ENCODE measurements at places on chromosomes 12 and 14.

GRCh38 chr12:79143803-79144202 is 279.2 kb downstream of the SYT1 start:
- no peak for DNase-seq

DNA sequence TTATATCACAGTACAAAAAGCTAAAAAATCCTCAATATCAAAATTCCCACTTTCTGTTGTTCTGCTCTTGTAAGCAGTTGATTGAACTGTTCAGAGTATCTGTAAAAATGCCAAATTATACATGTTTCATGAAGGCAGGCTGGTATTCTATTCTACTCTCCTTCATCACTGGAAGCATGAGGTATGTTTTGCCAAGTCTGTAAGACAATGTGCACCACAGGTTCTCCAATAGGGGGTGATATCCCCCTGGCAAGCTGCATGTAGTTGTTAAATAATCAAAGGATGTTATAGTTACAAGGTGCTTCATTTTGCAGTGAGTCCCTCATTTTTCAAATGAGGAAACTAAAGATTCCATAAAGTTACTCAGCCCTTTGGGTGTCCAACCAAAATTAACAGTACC is 15.1 kb upstream of the NEK9 start:
- no peak for DNase-seq

- no peak for DNase-seq
Observed at GRCh38 chr12:48767047-48767446, 21.8 kb downstream of the ADCY6 start.

DNA sequence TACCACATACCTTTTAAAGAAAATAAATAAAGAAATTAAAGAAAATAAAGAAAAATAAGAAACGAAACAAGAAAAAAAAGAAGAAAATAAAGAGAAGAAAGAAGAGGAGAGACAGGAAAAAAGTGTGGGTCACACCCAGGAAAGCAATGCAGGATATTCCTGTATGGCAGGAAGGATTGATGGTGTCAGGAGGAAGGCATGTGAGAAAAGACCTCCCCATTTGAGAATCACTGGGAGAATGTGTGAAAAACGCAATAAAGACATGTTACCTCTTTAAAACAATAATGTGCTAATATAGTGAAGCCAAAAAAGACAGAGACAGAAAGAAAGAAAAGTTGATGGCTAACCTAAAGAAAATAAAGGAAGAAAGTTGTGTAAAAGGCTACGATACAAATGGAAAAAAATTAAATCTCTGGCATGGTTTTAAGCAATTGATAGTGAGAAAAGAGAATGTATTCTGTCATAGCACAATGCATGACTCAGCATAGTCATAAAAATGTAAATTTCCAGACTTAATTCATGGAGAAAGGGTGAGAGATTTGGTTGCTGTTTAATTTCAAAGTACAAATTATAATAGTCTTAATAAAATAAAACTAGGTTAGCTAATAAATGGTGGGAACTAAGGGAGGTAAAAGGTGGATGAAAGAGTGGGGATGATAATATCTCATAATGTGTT is 24.3 kb upstream of the FOXG1 start:
- no peak for DNase-seq

DNA sequence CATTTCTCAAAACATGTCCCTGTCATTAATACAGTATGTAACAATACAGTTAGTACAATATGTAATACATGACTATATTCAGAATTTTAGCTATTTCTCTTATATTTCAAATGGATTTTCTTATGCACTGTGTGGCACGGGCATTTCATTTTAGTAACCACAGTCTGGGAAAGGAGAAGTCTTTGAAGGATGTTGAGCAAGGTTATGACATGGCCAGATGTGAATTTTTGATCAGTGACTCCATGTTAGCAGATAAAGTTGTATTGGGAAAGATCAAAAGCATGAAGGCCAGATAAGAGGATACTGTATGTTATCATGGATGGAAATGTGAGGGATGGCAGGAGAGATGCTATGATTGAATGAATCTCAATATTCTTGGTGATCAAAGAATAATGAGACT is 285.2 kb downstream of the NAV3 start:
- no peak for DNase-seq

- DNase-seq = no peak
Observed at GRCh38 chr12:12881151-12881909, 10.0 kb upstream of the GPRC5A start.

DNA sequence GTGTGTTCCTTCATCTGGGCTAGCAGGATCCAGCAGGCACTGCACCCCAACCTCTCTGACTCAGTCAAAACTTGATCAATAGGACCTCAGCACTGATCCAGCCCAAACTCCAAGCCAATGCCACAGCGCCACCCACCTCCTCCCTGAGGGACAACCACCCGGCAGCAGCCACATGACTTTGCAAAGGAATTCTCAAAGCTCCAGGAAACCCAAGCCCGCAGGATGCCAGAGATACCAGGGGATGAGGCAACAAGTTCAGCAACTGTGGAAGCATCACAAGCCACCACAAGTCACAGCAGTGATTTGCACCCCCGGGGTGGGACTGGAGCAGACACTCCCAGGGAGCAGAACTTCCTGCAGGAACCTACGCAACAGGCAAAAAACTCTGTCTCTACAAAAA is 37.3 kb downstream of the ACTN1 start:
- DNase-seq = no peak

DNA sequence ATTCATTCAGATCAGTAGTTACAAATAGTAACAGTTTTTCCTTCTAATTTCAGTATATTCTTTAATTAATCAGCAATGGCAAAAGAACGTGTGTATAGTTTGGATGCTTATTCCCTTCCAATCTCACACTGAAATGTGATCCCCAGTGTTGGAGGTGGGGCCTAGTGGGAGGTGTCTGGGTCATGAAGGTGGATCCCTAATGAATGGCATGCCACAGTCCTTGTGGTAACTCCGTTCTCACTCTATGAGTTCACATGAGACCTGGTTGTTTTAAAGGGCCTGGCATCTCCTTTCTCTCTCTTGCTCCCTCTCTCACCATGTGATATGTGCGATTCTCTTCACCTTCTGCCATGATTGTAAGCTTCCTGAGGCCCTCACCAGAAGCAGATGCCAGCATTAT is 18.9 kb upstream of the SYNDIG1L start:
- DNase-seq = no peak

- no peak for DNase-seq
Observed at GRCh38 chr12:119758722-119759121, 90.8 kb downstream of the PRKAB1 start.

GRCh38 chr14:62631176-62631575 is 414.1 kb downstream of the KCNH5 start:
- DNase-seq = no peak

- no peak for DNase-seq
Observed at GRCh38 chr12:116628989-116629388, 69.8 kb downstream of the MAP1LC3B2 start.

DNA sequence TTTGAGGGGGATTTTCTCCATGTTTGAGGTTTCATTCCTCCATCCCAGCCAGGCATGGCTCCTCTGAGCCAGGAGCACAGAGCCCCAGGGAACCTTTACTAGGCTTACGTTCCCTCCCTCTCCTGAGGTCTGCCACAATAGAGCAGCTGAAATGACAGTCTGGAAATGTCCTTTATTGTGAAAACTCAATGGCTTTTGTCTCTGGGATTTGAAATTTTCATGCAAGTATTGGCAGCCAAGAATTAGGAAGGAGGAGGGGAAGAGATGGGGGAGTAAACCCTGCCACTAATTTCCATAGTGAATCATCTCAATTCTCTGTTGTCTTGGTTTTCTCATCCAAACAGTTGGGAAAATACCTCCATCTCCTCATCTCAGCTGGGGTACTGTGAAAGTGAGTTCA is 2.6 kb upstream of the PLEKHG3 start:
- DNase-seq = no peak

GRCh38 chr14:69855180-69855832 is 23.9 kb upstream of the SMOC1 start:
- DNase-seq = no peak

- DNase-seq = no peak
Observed at GRCh38 chr14:105385698-105386365, 12.5 kb upstream of the TEX22 start.

- DNase-seq = no peak
Observed at GRCh38 chr14:27890259-27890658, 876.3 kb upstream of the FOXG1 start.

DNA sequence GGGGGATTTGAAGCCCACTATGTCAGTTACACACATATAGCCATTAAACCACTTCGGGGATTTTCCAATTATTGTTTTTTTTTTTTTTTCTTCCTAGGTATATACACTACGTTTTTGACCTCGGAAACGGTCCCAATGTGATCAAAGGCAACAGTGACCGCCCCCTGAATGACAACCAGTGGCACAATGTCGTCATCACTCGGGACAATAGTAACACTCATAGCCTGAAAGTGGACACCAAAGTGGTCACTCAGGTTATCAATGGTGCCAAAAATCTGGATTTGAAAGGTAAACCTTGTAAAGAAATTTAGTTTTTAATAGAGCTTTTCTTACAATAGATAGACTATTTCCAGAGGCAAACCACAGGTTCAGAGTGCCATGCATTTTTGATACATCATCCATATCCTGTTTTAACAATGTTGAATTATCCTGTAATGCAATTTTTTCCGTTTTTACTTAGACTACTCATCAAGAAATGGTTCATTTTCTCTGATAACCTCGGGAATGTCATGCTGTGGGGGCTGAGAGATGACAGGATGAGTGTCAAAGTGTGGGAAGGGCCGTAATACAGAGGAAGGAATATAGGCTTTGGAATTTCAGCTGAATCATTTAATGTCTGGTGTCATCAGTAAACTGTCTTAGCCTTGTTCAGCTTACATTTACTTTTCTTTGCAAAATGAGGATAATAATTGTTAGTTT is 797.1 kb downstream of the NRXN3 start:
- DNase-seq = no peak

DNA sequence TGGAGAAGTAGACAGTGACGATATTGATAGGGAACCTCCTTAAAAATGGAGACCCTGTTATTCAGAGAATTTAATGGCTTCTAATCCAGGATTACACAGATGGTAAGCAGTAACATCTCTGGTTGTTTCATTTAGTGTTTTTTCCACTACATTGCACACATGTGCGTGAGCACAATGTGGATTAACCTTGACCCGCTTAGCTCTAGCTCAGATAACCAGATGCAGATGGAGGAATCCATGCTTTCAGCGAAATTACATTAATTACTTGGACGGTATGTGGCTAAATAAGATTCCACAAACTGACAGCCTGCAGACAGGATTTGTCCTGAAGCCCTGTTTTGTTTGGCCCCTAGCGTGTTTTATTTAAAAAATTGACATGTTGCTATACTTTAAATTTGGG is 378.4 kb downstream of the CCDC91 start:
- DNase-seq = no peak

DNA sequence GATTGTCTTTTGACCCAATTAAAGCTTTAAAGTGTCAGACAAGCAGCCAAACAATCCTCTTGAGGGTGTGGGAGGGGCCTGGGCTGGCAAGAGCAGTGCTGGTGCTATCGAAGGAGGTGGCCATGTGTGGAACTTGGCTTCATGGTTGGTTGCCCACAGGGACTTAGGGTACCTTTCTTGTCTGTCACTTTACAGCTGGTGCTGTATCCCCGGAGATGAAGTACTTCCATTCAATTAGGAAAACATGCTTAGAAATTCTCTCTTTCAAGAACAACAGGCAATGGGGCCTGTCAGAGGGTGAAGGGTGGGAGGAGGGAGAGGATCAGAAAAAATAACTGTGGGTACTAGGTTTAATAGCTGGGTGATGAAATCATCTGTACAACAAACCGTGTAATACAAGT is 86.5 kb downstream of the DAAM1 start:
- no peak for DNase-seq

- no peak for DNase-seq
Observed at GRCh38 chr12:88035907-88036289, 6.7 kb upstream of the C12orf50 start.

DNA sequence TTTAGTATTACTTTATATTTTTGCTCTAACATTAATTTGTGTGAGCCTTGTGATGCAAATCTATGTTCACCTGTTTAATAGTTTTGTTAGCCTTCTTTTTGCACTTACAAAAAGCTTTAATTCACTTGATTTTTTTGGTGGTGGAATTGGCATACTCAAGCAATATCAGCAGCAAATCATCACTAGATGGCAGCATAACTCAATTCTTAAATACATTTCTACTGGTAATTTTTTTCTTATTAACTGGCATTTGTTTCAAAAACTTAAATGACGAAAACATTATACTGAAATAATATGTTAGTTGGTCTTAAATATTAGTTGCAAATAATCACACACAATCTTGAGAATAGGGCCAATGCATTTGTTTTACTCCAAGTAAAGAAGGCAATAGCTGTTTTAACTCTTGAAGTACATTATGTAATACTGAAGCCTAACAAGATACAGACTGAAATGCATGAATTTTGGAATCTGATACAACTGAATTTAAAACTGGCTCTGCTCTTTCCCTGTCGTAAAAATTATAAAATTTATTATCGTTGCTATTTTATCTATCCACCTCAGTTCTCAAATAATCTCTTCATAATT is 151.5 kb downstream of the ATXN7L3B start:
- no peak for DNase-seq

- DNase-seq = no peak
Observed at GRCh38 chr12:52216100-52216499, 16.9 kb upstream of the KRT7 start.

DNA sequence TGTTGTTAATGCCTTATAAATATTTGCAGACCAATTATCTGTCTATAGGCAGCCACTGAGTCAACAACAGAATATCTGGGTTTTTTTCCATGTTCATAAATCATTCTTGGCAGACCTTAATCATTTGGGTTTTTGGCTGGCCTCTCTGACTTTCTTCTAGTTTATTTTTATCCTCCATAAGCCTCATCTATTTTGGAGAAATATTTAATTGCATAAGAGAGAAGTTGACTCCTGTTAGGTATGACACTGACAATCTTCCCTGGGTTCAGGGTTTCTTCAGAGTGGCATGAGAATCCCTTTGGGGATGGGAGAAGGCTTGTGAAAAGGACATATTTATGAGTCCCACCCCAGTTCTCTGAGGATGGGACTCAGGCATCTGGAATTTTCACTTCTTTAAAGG is 299.8 kb downstream of the NRXN3 start:
- no peak for DNase-seq

- no peak for DNase-seq
Observed at GRCh38 chr12:119914666-119915065, 37.5 kb upstream of the CIT start.

DNA sequence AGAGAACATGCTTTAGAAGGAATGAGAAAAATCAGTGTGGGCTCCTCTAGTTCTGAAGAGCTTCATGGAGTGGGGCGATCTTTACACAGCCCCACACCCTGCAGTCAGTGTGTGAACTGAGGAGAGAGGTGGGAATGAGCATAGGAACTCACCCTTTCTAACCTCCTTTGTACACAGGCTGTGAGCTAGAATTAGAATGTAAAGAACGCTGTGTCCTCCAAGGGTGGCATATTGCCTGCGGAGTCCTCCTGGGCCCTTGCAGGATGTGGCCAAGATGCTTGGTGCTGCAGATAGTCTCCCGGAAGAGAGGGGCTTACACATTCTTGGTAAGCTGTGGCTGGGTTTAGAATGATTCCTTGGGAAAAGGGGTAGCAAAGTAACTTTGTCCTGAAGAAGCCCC is 43.9 kb downstream of the NINJ2 start:
- no peak for DNase-seq

All from cerebellar nuclear complex (tissue), 1 donor.